NCI-H460 (cell line): ENCODE measurements at places on chromosomes 2 and 18. TPM values are rescaled to one million over a fixed set of nuclear protein-coding genes. Genes with fewer than 3 reads are reported as not detected.

Gene ZC3H6
- 6.2 and 8.7 TPM in 2 replicates for total RNA-seq

Gene PRKAG3
- not detected in 2 replicates for total RNA-seq

- DNase-seq = no peak
Measured at GRCh38 chr2:238299803-238300202, 11.4 kb upstream of the PER2 start.

Gene GNLY
- not detected in 2 replicates for total RNA-seq

Gene EVX2
- not detected in 2 replicates for total RNA-seq

- DNase-seq = no peak
Measured at GRCh38 chr2:9329497-9329896, 93.8 kb downstream of the ITGB1BP1 start.
